ENCODE measurements at places on chromosomes 7 and 10.

DNA sequence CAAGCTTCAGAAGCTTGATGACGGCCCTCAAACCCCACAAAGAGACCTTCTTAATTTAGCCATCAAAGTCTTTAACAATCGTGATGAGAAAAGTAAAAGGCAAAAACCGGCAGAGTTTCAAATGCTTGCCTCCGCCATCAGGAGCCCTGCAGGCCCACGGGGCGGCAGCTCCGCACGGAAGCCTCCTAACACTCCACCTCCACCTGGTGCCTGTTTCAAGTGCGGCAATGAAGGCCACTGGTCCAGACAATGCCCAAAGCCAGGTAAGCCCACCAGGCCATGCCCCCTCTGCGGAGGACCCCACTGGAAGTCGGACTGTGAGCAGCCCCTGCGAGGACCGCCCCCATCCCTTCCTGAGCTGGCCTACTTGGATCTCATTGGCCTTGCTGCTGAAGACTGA, 43.6 kb downstream of the CBX3 start:
- no peak for DNase-seq

- DNase-seq = no peak
Measured at GRCh38 chr7:142308326-142308725, 50.5 kb upstream of the PRSS58 start.

DNA sequence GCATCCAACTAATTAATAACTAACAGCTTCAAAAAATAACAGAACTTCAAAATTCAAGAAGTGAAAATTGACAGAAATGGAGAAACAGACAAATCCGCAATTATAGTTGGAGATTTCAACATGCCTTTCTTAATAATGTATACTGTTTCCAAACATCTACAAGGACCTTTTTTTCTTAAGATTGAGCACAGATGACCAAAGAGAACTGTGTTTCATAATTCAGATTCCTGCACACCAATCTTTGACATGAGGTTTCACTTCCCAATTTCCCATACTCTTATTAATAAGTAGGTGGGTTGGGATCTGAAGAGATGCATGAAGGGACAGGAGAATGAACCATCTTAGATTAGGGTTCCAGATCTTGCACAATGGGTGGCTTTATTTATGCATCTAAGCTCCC, 24.9 kb upstream of the GIMAP7 start:
- DNase-seq = no peak

DNA sequence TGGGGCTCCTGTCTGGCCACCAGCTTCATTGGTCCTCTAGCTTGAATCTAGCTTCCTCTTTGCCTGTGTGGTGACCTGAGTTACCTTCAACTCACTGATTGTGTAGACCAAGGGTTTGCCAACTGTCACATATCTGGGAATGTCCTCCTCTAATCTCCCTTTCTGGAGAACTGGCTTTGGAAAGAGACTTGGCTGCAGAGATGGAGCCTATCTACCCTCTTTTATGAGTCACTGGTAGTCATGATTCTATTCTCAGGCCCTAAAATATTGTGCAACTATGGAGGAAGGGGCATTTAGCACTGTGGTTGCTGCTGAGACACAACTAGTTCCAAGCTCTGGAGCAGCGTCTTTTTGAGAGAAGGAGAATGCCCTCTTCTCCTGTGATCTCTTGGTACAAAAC, 691.3 kb downstream of the KCNMA1 start:
- DNase-seq = no peak

GRCh38 chr7:47496056-47496665, 85.8 kb downstream of the TNS3 start:
- no peak for DNase-seq

DNA sequence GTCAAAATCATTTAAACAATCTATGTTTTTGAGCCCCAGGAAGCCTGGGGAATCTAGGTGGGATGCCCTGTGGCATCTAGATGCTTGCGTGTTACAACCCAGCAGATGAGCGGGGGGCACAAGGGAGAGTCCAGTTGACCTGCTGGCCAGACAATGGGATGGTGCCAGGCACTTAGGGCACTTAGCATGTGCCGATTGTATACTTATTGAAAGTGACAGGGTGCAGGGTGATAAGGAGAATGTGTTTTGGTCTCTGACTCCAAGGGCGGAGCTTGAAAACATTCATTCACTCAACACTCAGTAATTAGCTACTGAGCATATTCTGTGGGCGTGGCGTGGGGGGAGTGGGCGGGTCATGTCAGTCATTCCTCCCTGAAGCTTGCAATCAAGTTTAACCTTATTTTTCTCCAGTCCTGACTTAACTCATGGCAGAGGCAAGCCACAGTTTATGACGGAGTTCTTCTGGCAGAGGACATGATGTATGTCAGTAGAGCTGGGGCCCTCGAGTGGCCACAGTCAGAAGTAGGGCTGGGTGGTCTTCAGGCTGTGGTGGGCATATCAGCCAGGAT, 115.1 kb downstream of the PRKCQ start:
- no peak for DNase-seq

- DNase-seq = no peak
Measured at GRCh38 chr7:74179935-74180604, 5.9 kb downstream of the EIF4H start.

DNA sequence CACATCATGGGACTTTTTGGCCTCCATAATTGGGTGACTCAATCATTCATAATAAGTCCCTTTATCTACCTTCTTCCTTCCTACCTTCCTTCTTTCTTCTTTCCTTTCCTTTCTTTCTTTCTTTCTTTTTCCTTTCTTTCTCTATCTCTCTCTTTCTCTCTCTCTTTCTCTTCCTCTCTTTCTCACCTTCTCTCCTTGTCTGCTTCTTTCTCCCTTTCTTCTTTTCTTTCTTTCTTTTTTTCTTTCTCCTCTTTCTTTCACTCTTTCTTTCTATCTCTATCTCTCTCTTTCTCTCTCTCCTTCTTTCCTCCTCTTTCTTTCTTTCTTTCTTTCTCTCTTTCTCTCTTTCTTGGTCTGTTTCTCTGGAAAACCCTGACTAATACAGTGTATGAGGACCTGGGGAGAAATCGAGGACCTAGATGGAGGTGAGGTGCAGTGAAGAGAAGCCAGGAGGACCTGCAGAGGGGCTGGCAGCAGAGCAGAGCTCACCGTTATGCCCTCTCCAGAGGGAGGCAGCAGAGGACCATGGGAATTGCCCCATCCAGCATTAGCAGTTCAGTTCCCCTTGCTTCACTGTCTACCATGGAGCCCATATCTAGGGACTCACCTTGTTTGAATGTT, 52.7 kb upstream of the BTRC start:
- DNase-seq = peak; percentile 17

GRCh38 chr10:129446183-129446581, 20.9 kb upstream of the MGMT start:
- no peak for DNase-seq

DNA sequence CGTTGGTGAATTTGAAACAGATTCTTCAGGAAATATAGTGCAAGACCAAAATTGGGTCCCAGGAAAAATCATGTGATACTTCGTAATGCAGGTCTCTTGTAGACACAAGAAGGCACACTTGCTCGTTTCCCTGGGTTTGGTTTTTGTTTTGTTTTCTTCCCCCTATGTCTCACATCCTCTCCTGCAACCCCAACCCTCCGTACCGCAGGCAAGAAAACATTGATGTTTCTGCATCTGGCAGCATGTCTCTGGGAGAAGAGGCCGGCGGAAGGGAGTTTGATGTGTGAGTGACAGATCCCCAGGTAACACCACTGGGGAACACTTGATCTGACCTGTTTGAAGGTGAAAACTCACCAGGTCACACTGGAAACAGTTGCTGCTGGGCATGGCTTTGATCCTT, 718.5 kb downstream of the AUTS2 start:
- DNase-seq = no peak

DNA sequence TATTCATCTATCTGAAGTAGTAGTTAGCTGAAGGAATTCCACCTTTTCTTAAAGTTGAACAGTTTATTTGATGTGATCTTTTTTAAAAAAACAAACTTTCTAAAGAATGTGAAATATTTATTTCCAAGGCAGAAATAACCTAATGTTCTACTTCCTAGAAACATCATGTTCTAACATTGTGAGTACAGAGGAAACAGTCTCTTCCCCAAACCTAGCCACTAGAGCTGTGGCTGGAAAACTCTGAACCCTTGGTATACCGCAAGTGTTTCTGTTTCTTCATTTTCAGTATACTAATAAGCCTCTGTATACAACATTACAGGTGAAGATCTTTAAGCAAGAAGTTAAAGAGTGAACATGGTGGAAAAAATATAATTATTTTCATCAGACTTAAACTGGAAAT, 35.1 kb downstream of the NOC3L start:
- DNase-seq = no peak

DNA sequence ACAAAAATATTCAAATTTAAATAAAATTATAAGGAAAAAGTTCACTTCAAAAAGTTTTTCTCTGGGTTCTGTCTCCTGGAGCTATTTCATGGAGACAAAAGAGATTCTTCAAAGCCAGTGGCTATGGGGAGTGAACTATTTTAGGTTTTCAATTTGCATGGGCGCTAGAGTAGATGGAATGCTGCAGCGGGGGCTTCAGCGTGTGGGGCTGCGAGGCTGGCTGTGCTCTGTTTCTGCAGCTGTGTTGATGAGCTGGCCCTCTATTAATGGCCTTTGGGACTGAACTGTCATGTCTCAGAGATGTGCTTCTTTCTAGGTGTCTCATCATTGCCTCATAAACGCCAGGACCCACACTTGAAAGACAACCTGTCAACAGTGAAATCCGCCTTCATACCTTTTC, 108.4 kb upstream of the NPY start:
- DNase-seq = no peak

- DNase-seq = no peak
Measured at GRCh38 chr7:149281508-149282330, 19.7 kb downstream of the ZNF783 start.

DNA sequence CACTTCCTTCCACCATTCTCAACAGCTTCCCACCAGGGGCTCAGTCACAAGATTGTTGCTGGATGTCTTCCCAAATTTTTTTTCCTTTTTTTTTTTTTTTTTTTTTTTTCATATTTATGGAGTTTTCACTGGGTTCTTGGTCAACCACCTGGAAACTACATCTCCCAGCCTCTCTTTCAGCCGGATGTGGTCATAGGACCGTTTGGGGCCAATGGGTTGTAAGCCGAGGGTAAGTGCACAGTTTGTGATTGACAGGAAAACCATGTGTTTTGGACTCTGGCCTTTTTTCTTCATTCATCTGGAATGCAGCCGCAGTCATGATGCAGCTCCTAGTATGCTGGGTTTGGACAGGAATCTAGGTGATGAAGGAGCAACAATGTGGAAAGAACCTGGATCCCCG, 337.1 kb upstream of the FOXK1 start:
- DNase-seq = no peak

DNA sequence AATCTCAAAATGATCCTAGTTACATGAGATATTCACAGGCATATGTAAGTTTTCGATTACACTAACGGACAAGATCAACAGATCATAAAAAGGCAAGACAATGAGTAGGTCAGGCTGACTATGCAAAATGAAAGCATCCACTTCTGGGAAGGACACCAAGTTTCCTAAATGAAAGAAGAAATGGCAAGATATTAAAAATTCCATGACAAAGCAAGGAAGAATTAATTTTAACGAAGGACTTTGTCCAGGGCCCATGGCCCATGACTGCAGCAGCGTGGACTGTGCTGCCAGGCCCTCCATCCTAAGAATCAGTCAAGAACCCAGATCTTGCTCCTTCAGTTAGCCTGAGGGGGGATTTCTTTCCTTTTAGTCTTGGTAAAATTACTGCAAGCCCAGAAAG, 182.4 kb upstream of the FRMD4A start:
- no peak for DNase-seq

DNA sequence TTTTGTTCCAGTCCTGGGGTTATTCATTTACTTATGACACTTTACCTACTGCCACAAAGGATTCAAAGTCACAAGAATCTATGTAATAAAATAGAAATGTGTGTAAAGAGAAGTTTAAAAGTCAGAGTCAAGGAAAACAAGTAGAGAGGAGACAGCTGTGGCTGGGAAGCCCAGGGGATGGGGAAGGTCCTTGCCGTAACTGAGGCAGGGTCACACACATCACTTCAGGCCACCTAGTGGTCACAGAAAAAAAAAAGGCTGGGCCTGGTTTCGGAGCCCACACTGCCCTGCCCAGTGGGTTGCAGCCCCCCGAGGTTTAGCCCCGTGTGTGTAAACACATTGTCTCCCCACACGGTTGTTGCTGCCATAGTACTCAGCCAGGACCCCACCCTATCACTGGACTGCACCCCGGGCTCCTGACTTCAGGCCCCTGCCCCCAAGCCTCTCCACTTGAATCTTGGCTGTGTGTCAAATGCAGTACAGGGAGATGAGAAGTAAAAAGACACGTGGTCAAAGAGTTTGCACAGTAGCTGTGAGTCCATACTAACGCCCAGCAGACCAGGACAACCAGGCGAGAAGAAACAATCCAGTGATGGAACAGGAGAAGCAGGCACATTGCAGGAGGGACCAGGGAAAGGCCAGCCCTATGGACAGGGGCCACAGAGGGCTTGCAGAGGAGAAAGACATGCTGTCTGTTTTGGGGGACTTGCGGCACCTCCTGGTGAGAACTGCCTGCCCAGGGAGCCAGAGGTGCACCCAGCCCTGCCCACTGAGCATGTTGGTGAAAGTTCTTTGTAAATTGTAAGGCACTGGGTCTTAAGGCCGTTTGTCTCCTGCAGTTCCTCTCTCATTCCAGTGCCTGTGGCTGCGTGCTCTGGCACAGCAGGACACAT, 91.4 kb upstream of the MACROH2A2 start:
- DNase-seq = peak; percentile 7

GRCh38 chr10:84499846-84500245, 171.5 kb downstream of the CCSER2 start:
- no peak for DNase-seq

GRCh38 chr7:101567230-101567629, 61.9 kb downstream of the MYL10 start:
- DNase-seq = no peak

DNA sequence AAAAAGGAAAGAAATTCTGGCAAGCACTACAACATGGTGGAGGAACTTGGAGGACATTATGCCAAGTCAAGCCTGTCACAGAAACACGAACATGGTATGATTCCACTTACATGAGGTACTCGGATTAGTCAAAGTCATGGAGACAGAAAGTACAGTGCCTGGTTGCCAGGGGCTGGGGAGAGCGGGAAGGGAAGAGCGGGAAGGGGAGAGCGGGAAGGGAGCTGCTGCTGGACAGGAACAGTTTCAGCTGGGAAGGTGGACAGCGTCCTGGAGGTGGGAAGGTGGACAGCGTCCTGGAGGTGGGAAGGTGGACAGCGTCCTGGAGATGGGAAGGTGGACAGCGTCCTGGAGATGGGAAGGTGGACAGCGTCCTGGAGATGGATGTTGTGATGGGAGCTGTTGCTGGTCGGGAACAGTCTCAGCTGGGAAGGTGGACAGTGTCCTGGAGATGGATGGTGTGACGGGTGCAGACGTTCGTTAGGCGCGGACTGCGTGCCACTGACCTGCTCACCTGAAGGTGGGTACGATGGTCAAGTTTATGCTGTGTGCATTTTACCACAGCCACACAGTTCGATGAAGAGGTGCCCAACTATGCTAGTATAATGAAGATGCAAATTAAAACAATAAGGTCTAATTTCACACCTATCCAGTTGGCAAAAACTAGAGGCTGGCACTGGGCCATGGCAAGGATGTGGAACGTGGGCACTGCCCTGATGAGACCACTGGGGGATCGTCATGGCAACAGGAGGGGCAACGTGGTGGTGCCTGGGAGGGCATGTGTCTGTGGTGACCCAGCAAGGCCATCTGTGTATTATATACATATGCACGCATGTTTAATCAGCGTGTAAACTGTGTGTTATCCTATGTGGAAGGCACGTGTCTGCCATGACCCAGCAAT, 103.8 kb downstream of the NKX6-2 start:
- no peak for DNase-seq

GRCh38 chr10:80589726-80590373, 52.1 kb downstream of the SH2D4B start:
- DNase-seq = no peak
